Mononuclear cell (primary cell): ENCODE measurements at places on chromosomes 4 and X. TPM values are rescaled to one million over a fixed set of nuclear protein-coding genes. Genes with fewer than 3 reads are reported as not detected.

The GABRG1 gene
- not detected for total RNA-seq

The MEPE gene
- 0.21 TPM for total RNA-seq

The NXF2B gene
- total RNA-seq: not detected

The CPZ gene
- total RNA-seq: not detected

The AMOT gene
- 0.52 TPM for total RNA-seq

The GAGE12H gene
- not detected for total RNA-seq

The CNGA1 gene
- not detected for total RNA-seq

The SATL1 gene
- not detected for total RNA-seq

The TMPRSS11B gene
- not detected for total RNA-seq

The KIT gene
- total RNA-seq: 0.42 TPM

The NKRF gene
- 11.8 TPM for total RNA-seq

The TSPAN5 gene
- total RNA-seq: 2.9 TPM

The PLA2G12A gene
- 24.6 TPM for total RNA-seq

The GSTCD gene
- 4.6 TPM for total RNA-seq

The GAGE13 gene
- total RNA-seq: not detected

The SPATA18 gene
- total RNA-seq: 0.42 TPM

The RHOXF1 gene
- 0.21 TPM for total RNA-seq

The ZNF732 gene
- not detected for total RNA-seq

The TRIML1 gene
- total RNA-seq: not detected

The QRFPR gene
- total RNA-seq: not detected

The TRPC3 gene
- total RNA-seq: 0.31 TPM

The CPE gene
- 0.10 TPM for total RNA-seq

The FGFR3 gene
- under 0.01 TPM for total RNA-seq

The LIMCH1 gene
- 0.10 TPM for total RNA-seq

The KLF8 gene
- 3.0 TPM for total RNA-seq

The HCCS gene
- 3.9 TPM for total RNA-seq

The GLOD5 gene
- total RNA-seq: not detected

The TRO gene
- total RNA-seq: 0.73 TPM

The TASL gene
- 16.9 TPM for total RNA-seq

The ERCC6L gene
- 1.6 TPM for total RNA-seq

The ZFP42 gene
- total RNA-seq: not detected

The SPACA5 gene
- total RNA-seq: not detected

The ZDHHC15 gene
- 0.42 TPM for total RNA-seq

The FAM53A gene
- total RNA-seq: 2.2 TPM

The TEX13B gene
- total RNA-seq: not detected

The ATP2B3 gene
- total RNA-seq: not detected

The HTR2C gene
- total RNA-seq: not detected

The ART3 gene
- total RNA-seq: not detected

The TAPT1 gene
- total RNA-seq: 91.8 TPM

The F11 gene
- not detected for total RNA-seq

The DRP2 gene
- not detected for total RNA-seq

The GAB3 gene
- total RNA-seq: 10.1 TPM

The NSUN7 gene
- total RNA-seq: 0.73 TPM

The DACH2 gene
- under 0.01 TPM for total RNA-seq

The STPG2 gene
- total RNA-seq: 0.73 TPM

The SSX3 gene
- total RNA-seq: not detected

The GASK1B gene
- total RNA-seq: 19.4 TPM

The CENPVL2 gene
- total RNA-seq: not detected

The IL21 gene
- not detected for total RNA-seq

The TRAM1L1 gene
- total RNA-seq: not detected

The SHROOM3 gene
- total RNA-seq: 0.42 TPM

The MAGEC1 gene
- not detected for total RNA-seq

The TLR1 gene
- total RNA-seq: 71.5 TPM

The NDST3 gene
- under 0.01 TPM for total RNA-seq

The ADRA2C gene
- total RNA-seq: not detected

The CTAG1B gene
- total RNA-seq: not detected
